ENCODE measurements at places on chromosomes 11 and 22.
A peak's percentile ranks its signal among the peaks of the same experiment; 100 is the strongest.

DNA sequence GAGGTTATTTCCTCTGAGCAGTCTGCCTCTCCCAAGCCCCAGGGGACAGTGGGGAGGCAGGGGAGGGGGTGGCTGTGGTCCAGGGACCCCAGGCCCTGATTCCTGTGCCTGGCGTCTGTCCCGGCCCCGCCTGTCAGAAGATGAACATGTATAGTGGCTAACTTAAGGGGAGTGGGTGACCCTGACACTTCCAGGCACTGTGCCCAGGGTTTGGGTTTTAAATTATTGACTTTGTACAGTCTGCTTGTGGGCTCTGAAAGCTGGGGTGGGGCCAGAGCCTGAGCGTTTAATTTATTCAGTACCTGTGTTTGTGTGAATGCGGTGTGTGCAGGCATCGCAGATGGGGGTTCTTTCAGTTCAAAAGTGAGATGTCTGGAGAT, 3.1 kb downstream of the PIM3 start:
- DNase-seq, result no peak

GRCh38 chr11:75946531-75947530, 131.8 kb downstream of the UVRAG start:
- no peak for DNase-seq

DNA sequence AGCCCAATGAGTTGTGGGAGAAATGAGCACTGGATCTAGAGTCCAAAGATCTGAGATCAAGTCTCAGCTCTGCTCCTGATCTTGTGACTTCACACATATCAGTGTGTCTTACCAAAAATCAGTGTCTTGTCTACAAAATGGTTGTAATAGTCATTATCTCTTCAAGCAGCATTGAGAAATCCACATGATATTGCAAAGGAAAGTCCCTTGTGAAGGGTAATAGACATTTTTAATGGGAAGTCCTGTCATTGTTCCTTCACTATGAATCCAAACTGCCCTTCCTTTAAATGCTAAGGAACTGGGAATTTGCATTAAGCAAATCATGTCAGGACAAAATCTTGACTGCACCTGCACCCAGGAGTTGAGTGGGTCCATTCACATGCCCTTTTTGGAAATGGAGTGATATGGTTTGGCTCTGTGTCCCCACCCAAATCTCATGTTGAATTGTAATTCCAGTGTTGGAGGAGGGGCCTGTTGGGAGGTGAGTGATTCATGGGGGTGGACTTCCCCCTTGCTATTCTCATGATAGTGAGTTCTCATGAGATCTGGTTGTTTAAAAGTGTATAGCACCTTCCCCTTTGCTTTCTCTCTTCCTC, 51.1 kb downstream of the COMMD9 start:
- no peak for DNase-seq

GRCh38 chr22:41043722-41044121, 48.7 kb upstream of the EP300 start:
- DNase-seq, result no peak

DNA sequence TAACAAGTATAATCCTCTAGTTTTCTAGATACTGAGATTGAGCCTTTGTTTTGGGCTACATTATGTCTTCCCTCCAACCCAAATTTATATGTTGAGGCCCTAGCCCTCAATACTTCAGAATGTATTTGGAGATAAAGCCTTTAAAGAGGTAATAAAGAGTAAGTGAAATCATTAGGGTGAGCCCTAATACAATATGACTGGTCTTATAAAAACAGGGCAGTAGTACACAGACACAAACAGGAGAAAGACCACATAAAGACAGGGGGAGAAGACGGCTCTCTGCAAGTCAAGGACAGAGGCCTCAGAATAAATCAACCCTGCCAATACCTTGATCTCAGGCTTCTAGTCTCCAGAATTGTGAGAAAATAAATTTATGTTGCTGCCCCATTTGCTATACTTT, 6.3 kb downstream of the OR10V1 start:
- no peak for DNase-seq

DNA sequence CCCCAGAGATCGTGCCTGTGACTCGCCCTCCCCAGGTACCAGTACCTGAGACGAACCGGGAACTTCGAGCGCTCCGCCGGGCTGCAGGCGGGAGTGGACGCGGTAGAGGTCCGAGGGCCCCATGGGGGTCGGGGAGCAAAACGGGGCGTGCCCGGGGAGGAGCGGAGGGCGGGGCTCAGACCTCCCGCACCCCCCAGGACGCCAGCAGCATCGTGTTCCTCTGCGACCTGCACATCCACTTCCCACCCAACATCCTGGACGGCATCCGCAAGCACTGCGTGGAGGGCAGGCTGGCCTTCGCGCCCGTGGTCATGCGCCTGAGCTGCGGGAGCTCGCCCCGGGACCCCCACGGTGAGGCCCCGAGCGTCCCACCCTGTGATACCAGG, 10.8 kb downstream of the B4GALNT4 start:
- DNase-seq, result no peak

GRCh38 chr11:4839851-4840549, 9.0 kb downstream of the OR51S1 start:
- DNase-seq, result no peak

DNA sequence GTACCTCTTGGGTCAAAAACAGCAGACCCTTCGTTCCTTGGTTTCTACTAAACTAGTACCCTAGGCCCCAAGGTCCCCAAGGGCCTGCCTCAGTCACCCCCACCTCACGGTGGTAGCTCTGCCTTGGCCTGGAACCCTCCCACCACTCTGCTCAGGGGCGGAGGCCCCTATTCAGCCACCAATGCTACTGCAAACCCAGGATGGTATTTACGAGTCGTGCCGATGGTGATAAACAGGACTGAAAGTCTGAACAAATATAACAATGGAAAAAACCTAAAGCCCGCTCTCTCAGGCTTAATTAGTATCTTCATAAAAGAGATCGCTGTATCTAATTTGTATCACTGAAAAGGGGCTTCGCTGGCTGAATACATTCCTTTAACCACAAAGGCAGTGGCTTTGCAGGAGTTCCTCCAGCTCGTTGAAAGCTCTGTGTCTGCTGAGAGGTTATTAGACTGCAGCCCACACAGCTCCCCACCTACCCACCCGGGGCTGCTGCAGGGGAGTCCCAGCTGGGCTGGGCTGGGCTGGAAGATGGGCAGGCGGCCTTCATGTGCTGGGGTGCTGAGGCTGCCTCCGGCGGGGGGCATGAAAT, 15.2 kb downstream of the SHISAL1 start:
- DNase-seq, result no peak

DNA sequence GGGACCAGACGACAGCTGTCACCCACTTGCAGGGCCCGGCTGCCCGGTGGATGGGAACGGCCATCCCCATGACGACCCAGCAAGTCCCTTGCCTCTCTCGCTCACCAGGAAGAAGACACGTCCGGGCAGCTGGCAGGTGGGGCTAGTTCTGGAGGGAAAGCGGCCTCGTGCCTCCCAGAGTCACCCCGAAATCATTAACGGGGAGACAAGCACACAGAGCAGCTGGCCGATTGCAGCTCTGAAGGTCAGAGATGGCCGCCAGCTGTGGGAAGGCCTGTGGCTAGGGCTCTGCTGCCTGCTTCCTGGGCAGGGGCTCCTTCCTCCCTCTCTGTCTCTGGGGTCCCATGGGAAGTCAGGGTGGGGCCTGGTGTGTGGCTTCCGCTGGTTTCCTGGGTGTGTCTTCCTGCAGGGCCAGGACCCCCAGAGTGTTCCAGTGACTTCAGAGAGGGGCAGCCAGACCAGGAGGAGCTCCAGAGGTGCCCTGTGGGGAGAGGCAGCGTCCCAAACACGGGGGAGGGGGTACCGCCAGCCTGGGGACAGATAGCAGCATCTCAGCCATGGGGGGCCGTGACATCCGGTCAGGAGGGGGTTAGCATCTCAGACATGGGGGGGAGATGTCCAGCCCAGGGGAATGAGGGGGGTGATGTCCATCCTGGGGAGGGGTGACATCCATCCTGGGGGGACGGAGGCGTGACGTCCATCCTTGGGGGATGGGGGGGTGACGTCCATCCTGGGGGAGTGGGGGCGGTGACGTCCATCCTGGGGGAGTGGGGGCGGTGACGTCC, 114.9 kb downstream of the KCNQ1 start:
- DNase-seq, result no peak

GRCh38 chr11:58647866-58648265, 25.4 kb downstream of the CNTF start:
- no peak for DNase-seq

GRCh38 chr11:61855939-61856680, 28.0 kb downstream of the FADS2 start:
- no peak for DNase-seq

- no peak for DNase-seq
Observed at GRCh38 chr11:81253244-81253643, 1480.4 kb downstream of the FAM181B start.

- no peak for DNase-seq
Observed at GRCh38 chr11:57387289-57388030, 3.0 kb downstream of the PRG2 start.

GRCh38 chr11:15968461-15969130, 387.8 kb downstream of the SOX6 start:
- DNase-seq, result no peak

GRCh38 chr22:37492428-37493344, 6.5 kb upstream of the MFNG start:
- DNase-seq, result no peak

GRCh38 chr11:122599434-122599833, 56.1 kb upstream of the UBASH3B start:
- no peak for DNase-seq

- DNase-seq, result no peak
Observed at GRCh38 chr11:105328061-105328460, 188.5 kb upstream of the CARD18 start.

- no peak for DNase-seq
Observed at GRCh38 chr11:2509481-2510001, 64.7 kb downstream of the KCNQ1 start.

DNA sequence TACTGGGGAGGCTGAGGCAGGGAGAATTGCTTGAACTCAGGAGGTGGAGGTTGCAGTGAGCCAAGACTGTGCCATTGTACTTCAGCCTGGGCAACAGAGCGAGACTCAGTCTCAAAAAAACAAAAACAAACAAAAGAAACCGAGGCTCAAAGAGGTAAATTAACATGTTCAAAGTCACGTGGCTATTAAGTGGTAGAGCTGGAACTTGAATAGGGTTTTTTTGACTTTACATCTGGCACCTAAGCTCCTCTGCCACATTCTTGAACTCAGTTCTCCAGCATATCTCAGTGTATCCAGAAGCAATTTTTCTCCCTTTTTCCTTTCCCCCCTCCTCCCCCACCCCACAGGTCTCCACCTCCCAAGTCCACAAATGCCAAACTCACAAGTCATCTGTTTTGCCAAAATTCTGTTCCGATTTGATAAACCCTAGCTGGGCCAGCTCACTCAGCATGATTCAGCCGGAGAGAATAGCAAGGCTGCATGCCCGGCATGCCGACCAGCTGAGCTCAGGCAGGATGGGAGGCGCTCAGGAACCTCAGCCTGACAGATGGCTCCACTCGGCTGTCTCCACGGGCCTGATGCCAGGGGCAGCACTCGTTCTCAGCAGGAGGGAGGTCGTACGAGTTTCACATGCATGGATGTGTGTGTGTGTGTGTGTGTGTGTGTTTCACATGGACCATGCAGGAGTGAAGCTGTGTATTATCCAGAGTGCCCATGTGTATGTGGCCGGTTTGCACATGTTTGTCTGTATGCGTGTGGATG, 63.2 kb upstream of the RRAS2 start:
- DNase-seq, result peak; percentile 6

GRCh38 chr11:69210310-69211035, 54.7 kb downstream of the SMIM38 start:
- no peak for DNase-seq

GRCh38 chr22:45254388-45254787, 13.7 kb upstream of the KIAA0930 start:
- no peak for DNase-seq

DNA sequence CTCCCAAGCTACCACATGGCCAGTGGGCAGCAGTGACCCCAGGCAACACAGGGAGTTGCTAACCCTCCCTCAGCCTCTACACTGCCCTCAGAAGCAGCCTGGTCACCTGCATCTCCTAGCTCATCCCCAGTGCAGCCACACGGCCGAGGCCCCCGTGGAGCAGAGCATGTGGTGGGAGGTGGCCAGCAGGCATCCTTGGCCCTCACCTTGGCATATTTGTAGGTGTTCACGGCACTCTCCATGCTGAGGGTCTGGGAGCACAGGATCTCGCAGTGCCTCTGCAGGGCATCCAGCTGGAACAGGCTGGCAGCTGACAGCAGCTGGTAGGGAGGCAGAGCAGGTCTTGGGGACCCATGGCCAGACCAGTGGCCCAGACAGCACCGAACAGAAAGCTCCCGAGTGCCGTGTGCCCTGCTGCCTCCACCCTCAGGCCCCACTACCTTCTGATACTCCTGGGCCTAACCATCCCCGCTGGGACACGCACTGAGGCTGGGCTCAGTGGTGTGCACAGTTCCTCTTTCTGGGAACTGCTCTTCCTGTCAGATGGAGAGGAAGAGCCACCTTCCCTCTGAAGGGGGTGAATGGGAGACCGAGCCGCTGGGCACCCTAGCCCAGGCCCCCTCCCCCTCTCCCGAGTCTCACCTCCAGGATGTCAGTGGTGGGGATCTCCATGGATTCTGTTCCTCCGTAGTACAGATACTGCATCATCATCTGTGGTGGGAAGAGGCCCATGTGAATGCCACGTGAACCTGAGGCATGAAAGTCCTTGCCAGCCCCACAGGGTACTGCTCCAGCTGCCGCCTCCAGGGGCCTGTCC, 48.8 kb downstream of the NAT10 start:
- no peak for DNase-seq

GRCh38 chr22:24006207-24006913, 1.1 kb upstream of the GSTT4 start:
- no peak for DNase-seq

DNA sequence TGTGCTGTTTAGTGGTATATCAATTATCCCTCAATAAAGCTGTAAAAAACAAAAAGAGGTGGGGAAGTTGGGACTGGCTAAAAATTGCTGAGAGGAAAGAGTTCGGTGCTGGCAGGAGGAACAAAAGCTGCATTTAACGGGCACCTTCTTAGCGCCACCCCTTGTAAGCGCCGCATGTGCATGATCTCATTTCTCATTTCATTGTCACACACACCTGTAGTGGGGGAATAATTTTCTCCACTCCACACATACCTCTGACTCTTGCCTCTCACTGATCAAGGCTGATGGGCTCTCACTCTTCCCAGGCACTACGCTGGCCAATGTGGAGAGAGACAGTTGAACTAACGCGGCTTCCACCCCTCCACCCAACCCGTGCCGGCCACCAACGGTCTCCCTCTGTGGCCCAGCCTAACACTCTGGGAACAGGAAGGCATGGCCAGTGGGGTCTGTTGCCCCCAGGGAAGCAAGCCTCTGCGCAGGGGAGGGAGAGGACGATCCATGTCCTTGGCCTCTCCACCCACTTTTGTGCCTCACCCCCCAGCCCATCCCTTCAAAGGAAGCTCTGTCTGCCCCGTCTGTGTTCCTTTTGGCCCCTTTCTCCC, 186.7 kb upstream of the SYT13 start:
- DNase-seq, result no peak

GRCh38 chr11:37946155-37946766, 1348.2 kb upstream of the RAG2 start:
- DNase-seq, result no peak

GRCh38 chr11:110513259-110513801, 83.6 kb downstream of the FDX1 start:
- DNase-seq, result no peak

GRCh38 chr11:94730153-94730552, 38.0 kb upstream of the AMOTL1 start:
- DNase-seq, result no peak
